ENCODE measurements at places on chromosomes 4 and X. TPM values are rescaled to one million over a fixed set of nuclear protein-coding genes. Genes with fewer than 3 reads are reported as not detected.

Gene COL25A1
- not detected for total RNA-seq

Gene PDLIM3
- not detected for total RNA-seq

Gene PNMA3
- 2.6 TPM for total RNA-seq

Gene ELOVL6
- total RNA-seq, result 1.6 TPM
